HuH-7 (cell line): ENCODE measurements at places on chromosomes 1 and 21.
A peak's percentile ranks its signal among the peaks of the same experiment; 100 is the strongest.

GRCh38 chr21:37006486-37007291 is at the start of gene RIPPLY3:
TSS of gene RIPPLY3 (plus strand) at chr21:37006702. CDS start at chr21:37006773, 71 bp downstream.
- no peak for DNase-seq

GRCh38 chr1:54331091-54331772 is 75.0 kb downstream of the SSBP3 start:
- DNase-seq = no peak

GRCh38 chr1:38128926-38129453 is 82.4 kb upstream of the POU3F1 start:
- no peak for DNase-seq

- peak; percentile 92 for DNase-seq
Observed at GRCh38 chr1:31815752-31816500, at the start of gene SPOCD1. TSS of gene SPOCD1 (minus strand) at chr1:31816022. CDS start at chr1:31815333, 689 bp downstream.

DNA sequence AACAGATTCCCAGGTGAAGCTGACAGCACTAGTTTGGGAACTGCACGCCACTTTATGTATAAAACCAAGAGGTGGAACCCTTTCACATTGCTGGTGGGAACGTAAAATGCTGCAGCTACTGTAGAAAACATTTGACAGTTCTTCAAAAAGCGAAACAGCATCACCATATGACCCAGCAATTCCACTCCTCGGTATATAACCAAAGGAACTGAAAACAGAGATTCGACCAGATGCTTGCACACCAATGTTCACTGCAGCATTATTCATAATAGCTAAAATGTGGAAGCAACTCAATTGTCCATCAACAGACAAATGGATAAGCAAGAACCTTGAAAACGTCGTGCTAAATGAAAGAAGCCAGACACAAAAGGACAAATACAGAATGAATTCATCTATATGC is 17.5 kb downstream of the RSPH1 start:
- no peak for DNase-seq

- DNase-seq = no peak
Observed at GRCh38 chr1:51661081-51661518, 44.2 kb downstream of the OSBPL9 start.

DNA sequence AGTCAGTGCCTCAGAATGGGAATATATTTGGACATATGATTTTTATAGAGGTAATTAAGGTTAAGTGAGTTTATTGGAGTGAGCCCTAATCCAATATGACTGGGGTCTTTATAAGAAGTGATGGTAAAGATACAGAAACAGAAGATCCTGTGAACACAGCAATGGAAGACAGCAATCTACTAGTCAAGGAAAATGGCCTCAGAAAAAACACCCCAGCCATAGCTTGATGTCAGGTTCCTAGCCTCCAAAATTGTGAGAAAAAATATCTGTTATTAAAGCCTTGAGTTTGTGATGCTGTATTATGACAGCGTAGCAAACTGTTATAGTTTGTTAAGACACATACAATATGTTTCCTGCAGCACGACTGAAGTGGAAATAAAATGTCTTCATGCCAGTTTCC is 72.2 kb downstream of the JMJD4 start:
- no peak for DNase-seq

GRCh38 chr1:185398599-185398998 is 81.6 kb upstream of the IVNS1ABP start:
- DNase-seq = no peak

- no peak for DNase-seq
Observed at GRCh38 chr21:45578176-45578801, 36.0 kb upstream of the SLC19A1 start.

DNA sequence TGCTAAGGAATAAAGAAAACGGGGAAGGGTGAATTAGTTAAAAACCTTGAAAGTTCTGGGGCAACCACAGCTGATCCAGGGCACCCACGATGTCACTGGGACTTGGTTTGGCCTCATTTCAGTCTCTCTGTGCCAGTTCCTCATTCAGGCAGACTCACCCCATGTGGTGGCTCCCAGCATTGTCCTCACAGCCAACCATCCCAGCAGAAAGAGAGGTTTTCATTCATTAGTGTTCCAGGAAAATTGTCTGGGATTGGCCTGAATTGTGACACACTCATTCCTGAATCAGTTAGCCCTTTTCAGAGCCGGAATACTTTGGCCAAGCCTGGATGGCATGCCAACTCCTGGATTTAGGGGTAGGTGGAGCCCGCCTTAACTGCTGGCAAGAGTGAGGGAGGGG is 367.7 kb downstream of the PRDM2 start:
- no peak for DNase-seq

DNA sequence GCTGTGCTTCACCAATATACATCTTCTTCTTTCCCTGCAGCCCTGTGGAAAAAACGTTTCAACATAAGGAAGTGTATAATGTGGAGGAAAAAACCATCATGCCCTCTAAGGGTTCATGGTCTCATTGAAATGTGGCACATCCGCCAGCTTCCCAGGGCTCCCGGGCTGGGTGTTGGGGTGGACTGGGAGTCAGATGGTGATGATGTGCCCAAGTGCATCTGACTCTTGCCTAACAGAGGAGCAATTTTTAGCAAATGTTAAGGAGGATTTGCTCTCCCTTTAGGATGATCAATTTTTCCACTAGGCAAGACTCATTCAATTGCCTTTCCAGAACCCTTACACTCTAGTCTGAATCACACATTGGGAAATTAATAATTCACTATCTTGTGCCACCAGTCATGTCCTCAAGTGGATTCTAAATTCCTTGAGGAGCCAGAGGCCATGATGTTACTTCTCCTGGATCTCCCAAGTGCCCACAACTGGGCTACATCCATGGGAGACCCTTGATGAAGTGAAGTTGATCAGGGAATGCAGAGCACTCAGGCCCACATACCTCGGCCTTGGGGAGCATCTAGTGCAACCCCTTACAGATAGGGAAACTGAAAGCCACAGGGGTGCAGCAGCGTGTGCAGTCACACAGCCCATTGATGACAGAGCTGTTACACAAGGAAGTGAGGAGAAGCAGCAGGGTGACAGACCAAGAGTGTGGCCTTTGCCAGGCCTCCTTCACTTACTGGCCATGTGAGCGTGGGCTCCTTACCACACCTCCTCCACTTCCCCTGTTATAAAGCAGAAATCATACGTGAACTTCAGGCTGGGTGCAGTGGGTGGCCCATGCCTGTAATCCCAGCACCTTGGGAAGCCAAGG is 100.0 kb upstream of the SLC44A3 start:
- DNase-seq = no peak

DNA sequence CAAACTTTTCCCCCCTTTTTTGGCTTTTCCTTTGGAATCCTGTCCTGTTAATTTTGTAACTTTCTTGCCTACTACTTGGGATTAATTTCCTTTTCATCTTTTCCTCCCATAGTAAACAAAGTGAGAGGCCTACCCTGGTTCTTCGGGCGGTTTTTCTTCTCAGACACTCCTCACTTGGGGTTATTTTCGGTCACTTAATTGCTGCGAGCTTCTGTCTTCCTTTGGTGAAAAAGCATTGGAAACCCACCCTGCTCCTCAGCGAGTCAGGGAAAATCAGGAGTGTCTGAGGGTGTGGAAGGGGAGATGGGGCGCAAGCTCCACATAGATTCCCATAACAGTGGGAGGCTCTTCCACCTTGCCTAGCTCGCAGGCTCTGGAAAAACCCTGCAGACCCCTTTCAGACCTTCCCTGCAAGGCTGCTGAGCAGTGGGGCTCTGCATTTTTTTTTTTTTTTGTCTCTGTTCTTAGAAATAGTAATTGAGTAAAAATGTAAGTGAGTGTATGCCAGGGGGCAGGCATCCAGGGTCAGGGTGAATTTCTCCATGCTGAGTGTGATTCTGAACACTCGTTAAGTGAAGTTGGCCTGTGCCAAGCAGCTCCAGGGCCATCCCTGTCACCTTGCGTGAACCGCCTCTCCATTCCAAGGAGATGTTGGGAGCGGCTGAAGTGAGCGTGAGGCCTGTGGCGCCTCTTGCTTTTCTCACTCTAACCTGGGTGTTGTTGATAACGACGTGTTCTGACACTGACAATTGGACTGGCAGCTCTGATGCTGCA is 20.3 kb downstream of the TGFB2 start:
- DNase-seq = no peak

GRCh38 chr1:183633676-183634343 is 1.8 kb downstream of the ARPC5 start:
- peak; percentile 44 for DNase-seq

DNA sequence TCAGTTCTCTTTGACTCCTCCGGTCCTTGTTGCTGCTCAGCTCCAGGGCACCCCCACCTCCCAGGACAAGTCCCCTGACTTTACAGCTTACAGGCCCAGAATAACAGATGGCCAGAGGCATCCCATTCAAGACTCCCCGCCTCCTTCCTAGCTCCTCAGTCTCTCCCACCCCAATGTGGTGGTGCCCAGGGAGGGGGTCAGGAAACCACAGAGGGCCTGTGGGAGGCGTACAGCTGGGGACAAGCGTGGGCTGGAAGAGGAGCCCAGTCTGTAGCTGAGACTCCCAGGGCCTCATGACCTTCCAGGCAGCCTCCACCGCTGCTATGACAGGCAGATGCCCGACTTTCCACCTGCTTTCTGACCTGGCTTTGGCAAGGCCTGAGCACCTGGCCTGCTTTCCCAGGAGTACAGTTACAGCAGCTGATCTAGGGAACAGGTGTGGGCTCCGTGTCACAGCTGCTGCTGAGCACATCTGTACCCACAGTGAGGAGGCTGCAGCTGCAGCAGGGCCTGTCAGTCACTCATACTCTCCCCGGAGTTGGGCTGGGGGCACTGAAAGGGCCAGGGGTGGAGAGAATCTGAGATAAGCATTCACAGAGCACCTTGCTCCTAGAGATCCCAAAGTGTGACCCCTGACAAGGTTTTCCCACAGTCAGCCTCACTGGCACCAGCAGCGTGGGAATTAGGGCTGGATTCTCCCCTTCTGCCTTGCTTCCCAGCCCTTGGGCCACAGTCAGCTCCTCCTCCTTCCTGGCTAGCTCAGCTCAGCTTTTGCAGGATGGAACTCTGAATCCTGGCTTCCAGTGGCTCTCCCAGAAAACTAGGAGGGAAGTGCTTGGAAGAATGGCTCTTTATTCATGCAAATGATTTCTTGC is 7.1 kb upstream of the NAV1 start:
- DNase-seq = no peak

DNA sequence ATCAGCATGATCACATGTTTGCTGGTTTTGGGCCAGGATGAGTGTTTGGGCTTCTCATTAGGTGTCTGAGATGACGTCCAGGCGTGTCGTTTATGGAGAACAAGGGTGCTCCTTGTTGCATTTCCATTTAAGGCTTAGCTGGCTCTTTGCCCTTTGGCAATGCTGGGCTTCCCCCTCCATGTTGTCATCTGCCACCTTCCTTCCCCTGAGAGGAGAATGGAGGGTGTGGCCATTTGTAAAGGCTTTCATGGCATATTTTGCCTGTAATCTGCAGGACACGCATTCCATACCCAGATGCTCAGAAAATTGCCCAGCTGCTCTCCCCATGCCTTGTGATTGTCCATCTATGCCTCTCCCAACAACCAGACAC is 27.7 kb downstream of the PKP1 start:
- DNase-seq = no peak

- DNase-seq = no peak
Observed at GRCh38 chr1:92577261-92577895, 90.7 kb upstream of the GFI1 start.

DNA sequence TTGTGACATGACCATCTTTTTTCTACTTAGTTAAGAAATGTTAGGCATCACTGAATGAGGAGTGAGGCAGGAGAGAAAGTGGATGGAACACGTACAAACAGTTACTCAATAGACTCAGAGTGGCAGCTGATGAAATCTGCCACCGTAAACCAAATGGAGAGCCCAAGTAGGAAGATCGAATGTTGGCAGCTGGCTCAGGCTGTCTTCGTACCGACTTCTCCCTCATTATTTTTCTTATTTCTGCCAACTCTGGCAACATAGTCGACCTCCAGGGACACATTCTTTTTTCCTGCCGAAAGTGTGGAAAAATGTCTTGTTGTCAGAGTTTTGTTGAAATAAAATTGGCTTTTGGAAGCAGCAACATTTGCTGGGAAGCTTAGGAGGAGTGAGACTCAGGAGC is 143.3 kb downstream of the GREM2 start:
- no peak for DNase-seq

GRCh38 chr1:47680815-47681475 is 243.1 kb downstream of the FOXD2 start:
- DNase-seq = no peak

GRCh38 chr1:6494627-6495026 is 3.2 kb upstream of the PLEKHG5 start:
- DNase-seq = no peak

GRCh38 chr1:115136106-115136505 is 46.8 kb upstream of the TSPAN2 start:
- DNase-seq = no peak

DNA sequence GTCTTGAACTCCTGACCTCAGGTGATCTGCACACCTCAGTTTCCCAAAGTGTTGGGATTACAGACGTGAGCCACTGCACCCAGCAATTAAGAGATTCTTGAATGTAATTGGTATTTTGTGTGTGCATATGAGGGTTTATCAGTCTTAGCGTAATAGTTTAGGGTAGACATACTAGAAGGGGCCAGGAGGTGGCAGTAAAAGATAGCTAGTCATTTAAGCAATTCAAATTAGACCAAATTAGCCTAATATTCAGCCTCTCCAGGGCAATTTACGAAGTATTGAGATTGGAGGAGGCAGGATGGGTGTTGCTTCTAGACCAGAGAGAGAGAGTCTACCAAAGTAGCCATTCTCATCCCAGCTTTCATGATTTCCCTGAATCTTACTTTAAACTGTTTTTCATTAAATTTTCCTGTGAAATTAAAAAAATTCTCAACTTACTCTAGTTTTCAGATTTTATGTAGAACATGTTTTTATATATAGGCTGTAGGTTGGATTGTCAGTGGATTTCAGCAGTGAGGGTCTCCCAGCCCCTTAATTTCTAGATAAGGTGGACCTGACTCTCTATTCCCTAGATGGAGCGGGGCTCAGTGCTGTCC is 119.7 kb downstream of the HHAT start:
- peak; percentile 8 for DNase-seq

DNA sequence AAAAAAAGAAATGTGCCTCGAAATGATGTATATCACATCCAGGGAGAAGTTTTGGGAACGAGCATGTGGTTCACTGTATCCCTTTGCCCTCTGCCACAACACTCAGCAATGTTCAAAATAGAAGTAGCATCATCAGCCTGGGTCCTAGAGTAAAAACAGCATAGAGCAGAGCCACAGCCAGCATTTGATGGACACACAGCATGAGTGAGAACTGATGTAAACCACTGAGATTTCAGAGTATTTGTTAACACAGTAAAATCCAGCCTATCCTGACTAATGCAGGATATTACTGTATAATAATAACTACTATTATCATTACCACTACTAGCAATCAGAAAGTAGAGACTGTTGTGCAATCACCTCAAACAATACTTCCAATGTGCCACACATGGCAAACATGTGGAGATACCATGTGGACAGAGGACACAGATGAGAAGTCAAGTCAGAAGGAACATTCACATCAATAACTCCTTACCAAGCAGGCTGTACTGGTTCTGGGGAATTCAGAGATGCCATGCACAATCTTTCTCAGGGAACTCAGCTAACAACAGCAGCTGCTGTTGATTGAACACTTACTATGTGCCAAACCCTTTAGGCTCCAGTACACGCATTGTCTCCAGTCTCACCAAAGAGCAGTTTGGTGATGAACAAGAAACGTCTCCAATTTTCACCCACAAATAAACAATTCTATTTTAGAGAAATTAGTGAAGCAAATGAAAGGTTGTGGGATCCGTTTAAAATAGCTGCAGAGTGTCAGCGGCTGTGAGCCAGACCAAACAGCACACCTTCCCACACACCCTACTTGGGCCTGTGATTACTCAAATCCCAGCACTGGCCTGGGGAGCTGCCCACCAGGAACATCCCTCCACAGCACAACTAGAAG is 16.6 kb upstream of the GFI1 start:
- DNase-seq = no peak
